ENCODE measurements at places on chromosomes 6 and 20. TPM values are rescaled to one million over a fixed set of nuclear protein-coding genes. Genes with fewer than 3 reads are reported as not detected.

DNA sequence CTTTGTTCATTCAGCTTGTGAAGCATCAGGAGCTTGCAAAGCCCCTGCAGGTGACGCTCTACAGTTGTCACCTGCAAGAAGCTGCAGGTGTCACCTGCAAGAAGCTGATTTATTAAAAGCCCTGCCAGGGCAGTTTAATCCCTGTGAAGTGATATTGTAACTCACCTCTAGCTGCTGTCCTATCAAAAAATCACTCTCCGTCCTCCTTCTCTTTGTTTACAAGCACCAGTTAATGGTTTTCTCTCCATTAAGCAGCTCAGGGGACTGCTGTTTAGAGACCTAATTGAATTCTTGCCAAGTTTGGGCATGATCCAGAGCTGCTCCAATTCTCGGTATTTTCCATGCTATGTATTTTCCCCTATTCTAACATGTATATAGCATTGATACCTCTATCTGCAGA, 345.9 kb downstream of the ARHGAP18 start:
- peaks cover 6% of the 10 kb centered on the region for H3K4me1 ChIP-seq
- no peak overlapping the region for H3K27ac ChIP-seq
- no peak overlapping the region for H3K4me3 ChIP-seq

DNA sequence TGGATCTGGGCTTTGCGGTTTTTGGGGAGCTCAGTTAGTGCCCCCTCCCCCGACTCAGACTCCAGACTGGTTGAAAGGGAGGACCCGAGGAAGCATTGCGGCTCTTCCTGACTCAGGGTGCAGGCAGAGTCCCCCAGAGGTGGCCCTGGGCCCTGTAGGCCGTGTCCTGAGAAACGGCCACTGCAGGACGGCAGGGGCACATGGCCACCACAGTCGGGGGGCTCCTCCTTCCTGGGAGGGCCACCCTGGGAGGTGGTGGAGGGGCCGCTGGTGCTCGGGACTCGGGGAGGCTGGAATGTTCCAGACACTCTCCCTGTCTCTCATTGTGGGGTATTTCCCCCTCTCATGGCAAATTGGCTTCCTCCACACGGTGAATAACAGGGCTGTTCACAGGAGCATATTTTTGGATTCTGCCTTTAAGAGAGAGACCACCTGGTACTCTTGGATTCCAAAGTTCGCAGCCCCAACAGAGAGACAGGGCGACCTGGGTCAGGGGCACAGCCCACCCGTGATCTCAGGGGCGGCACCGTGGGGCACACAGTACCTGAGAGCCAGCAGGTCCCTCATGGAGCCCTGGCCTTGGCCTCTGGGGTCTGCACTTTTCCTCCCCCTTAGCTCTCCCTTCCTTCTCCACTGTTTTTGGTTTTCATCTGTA, 35.7 kb downstream of the FRMD1 start:
- no peak for DNase-seq
- H3K36me3 ChIP-seq, result no peaks in the 10 kb centered on the region
- H3K27ac ChIP-seq, result no peak overlapping the region
- no peak overlapping the region for H3K4me3 ChIP-seq
- H3K4me1 ChIP-seq, result peaks cover 10% of the 10 kb centered on the region

DNA sequence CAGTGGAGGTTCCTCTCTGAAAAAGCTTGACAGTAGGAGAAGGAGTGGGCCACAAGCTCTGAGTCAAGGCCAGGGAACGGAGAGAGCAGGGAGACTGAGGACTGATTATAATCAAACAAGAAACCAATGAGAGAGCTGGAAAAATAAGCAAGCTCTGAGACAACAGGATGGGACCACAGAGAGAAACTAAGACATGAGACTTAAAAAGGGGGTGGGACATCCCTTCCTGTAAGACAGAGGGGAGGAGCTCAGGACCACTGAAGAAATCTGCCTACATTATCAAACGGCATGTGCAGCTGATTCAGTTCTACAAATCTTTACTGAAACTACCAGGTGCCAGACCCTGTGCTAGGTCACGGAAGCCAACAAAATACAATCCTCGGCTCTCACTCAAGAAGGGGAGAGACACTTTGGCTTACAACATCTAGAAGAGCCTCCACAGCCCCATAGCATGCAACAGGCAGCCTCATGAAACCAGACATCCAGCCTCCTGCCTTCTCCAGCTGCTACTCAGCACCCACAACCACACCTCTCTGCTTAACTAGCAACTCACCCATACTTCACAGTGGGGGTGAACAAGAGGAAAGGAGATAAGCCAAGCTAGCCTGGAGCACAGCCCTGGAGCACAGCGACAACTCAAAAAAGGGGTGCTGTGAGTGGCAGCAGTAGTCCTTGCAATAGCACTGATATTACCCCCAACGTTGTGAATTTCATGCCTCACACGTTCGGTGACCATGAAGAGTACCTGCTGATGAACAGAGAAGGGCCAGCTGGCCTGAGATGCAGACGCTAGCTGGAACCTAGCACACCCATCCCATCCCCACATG, 39.1 kb upstream of the ANKRD60 start:
- DNase-seq, result no peak
- no peaks in the 10 kb centered on the region for H3K4me1 ChIP-seq
- peaks cover 35% of the 10 kb centered on the region for H3K36me3 ChIP-seq
- H3K4me3 ChIP-seq, result no peak overlapping the region
- no peak overlapping the region for H3K27ac ChIP-seq

CASS4 gene
- 2.0 TPM for total RNA-seq

DNA sequence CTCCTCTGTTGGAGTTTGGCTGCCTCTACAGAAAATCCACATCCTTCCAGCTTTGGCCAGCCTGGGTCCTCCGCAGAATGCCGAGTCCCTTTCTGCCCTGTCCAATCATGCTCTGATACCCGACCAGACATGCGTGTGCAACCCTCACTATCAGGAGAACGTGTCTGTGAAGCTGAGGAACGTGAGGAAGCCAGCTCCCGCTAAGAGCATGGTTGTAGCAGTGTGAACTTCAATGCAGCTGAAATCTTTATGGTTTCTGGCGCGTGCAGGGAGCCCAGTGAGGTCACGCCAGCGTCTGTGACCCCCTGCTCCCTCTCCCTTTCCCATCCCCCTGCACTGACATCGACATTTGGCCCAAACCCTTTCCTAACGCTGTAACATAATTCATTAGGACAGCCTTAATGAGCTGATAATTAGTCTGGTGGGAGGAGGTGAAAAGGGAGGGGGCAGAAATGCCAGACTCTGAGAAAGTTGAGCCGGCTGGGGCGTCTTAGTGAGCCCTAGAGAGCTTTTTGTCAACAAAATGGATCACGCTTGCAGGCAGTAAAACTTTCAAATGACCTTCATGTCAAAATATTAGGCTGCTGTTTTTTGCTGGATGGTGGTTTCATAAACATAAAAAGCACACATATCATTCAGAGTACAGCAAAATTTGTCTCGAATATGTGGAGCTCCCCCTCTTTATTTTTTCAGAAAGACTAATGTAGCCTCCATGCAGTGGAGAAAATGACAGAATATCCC, 423.3 kb downstream of the QKI start:
- no peaks in the 10 kb centered on the region for H3K27me3 ChIP-seq
- H3K27ac ChIP-seq, result peak overlapping the region; percentile 63
- H3K36me3 ChIP-seq, result no peaks in the 10 kb centered on the region
- DNase-seq, result no peak

DNA sequence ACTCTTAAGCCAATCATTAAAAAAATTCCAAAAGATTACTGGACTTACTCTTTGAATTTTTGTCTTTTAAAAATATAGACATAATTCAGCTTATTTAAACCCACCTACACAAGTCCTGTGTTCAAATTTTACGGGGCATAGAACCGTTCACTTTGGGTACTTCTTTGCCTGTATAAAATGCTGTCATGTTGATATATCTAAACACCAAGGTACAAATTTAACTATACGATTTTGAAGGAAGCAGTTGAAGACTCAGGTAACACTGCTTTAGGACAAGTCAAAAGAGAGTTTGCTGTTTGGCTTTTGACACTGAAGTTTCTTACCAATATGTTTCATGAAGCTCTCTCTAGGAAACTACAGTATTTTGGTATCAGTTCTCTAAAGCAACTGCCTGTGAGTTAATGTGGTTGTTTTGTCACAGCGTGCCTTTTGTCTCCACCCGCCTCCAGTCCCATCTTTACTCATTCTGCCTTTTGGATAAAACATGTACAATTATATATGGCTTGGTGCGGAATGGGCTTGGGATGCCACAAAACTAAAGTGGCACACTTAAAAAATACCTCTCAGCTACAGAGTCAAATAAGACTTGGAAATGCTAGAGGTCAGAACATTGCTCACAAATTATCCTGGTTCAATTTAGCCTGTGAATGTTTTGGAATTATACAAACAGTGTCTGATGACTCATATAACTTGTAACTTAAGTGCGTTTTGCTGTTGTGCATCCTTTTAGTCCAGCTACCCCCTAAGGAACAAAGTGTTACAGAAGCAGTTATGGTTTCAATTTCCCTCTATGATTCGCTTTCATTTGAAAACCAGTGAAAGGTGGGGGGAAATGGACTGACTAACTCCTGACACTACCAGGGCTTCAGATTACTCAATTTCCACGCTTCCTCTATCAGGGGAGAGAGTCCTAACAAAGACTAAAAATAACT, 38.7 kb downstream of the RGS17 start:
- H3K27me3 ChIP-seq, result no peaks in the 10 kb centered on the region
- no peaks in the 10 kb centered on the region for H3K36me3 ChIP-seq
- H3K27ac ChIP-seq, result no peak overlapping the region
- DNase-seq, result no peak

DNA sequence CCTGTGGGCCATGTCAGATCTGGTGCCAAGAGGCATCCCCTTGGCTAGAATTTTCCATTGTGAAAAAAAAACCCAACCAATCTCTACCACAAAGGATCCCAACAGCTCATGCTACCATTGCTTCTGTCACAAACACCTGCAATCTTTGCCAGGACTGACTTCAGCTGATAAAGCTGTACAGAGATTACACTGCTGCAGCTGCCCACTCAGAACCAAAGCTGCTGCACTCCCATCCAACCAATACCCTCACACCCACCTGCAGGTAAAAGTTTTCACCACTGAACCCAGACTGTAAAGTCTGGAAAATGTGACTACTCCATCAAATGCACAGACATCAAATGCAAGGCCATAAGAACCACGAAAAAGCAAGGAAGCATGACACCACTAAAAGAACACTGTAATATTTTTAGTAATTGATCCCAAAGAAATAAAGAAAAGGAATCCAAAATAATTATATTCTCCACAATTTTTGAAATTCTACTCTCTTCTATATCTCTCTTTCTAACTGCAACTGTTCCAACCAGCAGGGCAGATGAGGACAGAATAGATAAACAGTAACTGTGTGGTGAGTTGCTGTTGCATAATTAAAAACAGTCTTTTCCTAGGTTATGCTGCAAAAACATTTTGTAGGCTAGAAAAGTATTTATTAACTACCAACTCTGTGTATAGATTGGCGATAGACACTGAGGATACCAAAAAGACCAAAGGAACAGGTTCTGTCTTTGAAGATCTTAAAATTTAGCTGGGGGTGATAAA, 128.0 kb upstream of the MCHR2 start:
- no peaks in the 10 kb centered on the region for H3K36me3 ChIP-seq
- H3K4me1 ChIP-seq, result no peaks in the 10 kb centered on the region
- H3K4me3 ChIP-seq, result no peak overlapping the region

DNA sequence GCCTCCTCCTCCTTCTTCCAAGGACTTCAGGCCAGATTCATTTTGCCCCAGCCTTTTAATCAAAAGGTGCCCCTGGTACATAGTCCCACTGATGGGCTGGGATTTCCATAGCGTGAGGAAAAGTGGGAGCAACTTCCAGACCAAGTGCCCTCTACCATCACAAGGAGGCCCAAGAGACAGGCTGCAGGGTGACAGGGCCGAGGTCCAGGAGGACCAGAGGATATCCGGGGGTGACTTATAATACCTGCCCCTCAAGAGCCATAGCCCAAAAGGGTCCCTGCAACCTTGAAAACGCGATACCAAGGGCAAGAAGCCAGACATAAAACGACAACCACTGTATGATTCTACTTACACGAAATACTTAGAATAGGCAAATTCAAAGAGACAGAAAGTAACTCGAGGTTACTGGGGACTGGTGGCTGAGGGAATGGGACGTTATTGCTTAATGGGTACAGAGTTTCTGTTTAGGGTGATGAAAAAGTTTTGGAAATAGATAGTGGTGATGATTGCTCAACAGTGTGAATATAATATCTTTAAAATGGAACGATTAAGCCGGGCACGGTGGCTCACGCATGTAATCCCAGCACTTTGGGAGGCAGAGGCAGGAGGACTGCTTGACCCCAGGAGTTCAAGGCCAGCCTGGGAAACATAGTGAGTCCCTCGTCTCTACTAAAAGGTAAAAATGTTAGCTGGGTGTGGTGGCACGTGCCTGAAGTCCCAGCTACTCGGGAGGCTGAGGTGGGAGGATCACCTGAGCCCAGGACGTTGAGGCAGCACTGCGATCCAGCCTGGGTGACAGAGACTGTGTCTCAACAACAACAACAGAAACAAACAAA, 71.9 kb downstream of the NOL4L start:
- H3K4me1 ChIP-seq, result peaks cover 34% of the 10 kb centered on the region
- no peaks in the 10 kb centered on the region for H3K36me3 ChIP-seq
- no peaks in the 10 kb centered on the region for H3K27me3 ChIP-seq
- no peak for DNase-seq
- no peak overlapping the region for H3K27ac ChIP-seq

GRCh38 chr6:109896341-109896740, 81.8 kb upstream of the GPR6 start:
- H3K27me3 ChIP-seq, result no peaks in the 10 kb centered on the region
- H3K36me3 ChIP-seq, result no peaks in the 10 kb centered on the region
- H3K4me3 ChIP-seq, result no peak overlapping the region
- H3K27ac ChIP-seq, result no peak overlapping the region

DNA sequence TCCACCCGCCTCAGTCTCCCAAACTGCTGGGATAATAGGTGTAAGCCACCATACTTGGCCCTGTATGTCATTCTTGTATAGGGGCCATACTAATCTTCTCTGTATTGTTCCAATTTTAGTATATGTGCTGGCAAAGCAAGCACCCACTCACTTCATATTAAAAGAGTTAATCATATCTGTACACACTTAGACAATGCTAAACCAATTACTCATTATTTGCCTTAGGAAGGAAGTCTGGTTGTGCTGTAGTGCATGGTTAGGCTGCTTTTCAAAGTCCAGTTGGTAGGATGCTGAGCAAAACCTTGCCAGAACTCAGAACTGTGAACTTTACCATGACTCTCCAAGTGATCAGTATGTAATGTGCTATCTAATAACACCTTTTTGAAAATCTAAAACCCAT, 88.6 kb downstream of the LIN28B start:
- H3K27ac ChIP-seq, result no peak overlapping the region
- no peaks in the 10 kb centered on the region for H3K4me1 ChIP-seq
- H3K27me3 ChIP-seq, result no peaks in the 10 kb centered on the region
- no peaks in the 10 kb centered on the region for H3K36me3 ChIP-seq
- no peak for DNase-seq
- no peak overlapping the region for H3K4me3 ChIP-seq

- no peak overlapping the region for H3K27ac ChIP-seq
- H3K4me3 ChIP-seq, result no peak overlapping the region
- no peaks in the 10 kb centered on the region for H3K27me3 ChIP-seq
Observed at GRCh38 chr6:8574311-8574710, 139.0 kb upstream of the SLC35B3 start.
